ENCODE measurements at places on chromosomes 7 and 10.
A peak's percentile ranks its signal among the peaks of the same experiment; 100 is the strongest.

- no peak for DNase-seq
These were observed 122.5 kb upstream of the MBL2 start for GRCh38 chr10:52895059-52895458.

DNA sequence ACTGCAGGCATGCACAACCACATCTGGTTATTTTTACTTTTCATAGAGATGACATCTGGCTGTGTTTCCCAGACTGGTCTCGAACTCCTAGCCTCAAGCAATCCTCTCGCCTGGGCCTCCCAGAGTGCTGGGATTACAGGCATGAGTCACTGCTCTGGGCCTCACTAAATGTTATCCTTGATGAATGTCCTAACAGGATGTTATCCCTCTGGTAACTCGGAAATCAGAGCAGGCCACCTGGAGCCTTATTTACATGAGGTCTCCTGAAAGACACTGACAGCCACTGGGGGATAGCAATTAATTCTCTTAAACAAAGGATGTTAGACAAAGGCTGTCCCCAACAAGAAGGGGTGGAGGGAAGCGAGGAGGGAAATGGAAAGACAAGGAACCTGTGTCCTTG lies 4.5 kb upstream of the ZNF438 start:
- no peak for DNase-seq

DNA sequence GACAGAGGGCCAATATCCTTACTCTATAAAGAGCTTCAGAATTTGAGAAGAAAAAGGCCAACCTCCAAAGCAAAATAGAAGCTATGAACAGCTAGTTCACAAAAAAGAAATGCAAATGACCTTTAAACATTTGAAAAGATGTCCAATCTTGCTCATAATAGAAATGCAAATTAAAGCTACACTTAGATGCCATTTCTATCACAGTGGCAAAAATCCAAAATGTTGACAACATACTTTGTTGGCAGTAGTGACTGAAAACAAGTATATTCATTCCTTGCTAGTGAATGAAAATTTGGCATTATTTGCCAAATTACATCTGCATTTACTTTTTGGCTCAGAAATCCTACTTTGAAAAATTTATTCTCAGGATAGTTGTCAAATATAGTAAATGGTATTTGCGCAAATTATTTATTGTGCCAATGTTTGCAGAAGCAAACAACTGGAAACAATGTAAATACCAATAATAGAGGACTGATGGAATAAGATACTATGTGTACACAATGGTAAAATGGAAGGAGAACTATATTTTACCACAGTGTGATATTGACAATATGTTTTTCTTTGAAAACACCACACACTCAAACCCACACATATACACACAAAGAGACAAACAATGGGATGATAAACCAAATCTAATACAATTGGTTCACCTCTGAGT lies 9.4 kb downstream of the TMEM106B start:
- no peak for DNase-seq

DNA sequence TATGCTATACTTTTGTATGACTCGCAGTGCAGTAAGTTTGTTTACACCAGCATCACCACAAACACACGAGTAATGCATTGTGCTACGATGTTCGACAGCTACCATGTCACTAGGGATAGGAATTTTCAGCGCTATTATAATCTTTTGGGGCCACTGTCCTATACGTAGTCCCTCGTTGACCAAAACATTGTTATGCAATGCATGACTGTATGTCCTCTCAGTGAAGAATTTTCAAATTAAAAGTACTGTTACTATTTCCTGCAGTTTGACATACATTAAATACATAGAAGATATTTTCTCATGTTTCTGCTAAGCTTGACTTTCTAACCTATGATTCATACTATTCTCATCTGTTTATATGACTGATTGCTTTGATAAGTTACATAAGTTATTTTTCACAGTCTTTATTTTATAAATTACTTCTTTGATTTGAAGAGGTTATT lies 203.6 kb downstream of the VTI1A start:
- no peak for DNase-seq

GRCh38 chr10:44973323-44974081 lies 5.1 kb downstream of the DEPP1 start:
- no peak for DNase-seq

DNA sequence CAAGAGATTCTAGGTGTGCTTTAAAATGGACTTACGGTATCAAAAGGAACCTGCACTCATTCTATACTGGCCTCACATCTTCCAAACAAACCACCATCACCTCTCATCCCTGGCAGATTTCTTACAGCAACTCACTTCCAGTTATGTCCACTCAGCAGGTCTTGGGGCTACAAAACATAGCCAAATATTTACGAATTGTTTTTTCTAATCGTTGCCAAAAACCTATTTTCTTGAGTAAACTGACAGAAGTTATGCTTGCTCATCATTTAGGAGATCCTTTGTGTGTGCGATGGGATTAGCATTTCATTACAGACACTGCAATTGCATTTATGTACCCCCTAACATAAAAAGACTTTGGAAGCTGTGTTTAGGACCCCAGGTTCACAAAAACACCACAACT lies 2.7 kb downstream of the KCNMA1 start:
- DNase-seq = no peak

DNA sequence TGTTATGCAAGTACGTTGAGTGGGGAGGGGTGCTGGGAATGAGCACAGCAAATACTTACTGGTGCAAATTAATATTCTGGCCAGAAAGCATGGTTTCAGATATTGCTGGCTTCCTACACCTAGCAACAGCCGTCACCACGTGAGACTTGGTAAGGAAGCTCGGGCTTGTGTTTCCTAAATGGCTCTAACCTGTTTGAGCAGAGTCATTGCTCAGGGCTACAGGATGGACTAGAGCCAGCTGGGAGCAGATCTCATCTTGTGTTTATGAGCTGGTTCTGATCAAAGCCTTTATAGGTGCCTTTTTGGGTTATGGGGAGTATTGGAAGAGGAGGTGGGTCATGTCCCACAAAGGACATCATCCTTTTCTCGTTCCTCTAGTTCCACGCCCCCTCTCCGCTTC lies 200.3 kb downstream of the BUB3 start:
- DNase-seq = no peak

- DNase-seq = no peak
These were observed 232.1 kb upstream of the GRB10 start for GRCh38 chr7:51014811-51015210.

GRCh38 chr10:100520811-100521210 lies 1.1 kb upstream of the SEC31B start:
- no peak for DNase-seq

- DNase-seq = no peak
These were observed 65.8 kb upstream of the CAMK2B start for GRCh38 chr7:44391171-44391570.

DNA sequence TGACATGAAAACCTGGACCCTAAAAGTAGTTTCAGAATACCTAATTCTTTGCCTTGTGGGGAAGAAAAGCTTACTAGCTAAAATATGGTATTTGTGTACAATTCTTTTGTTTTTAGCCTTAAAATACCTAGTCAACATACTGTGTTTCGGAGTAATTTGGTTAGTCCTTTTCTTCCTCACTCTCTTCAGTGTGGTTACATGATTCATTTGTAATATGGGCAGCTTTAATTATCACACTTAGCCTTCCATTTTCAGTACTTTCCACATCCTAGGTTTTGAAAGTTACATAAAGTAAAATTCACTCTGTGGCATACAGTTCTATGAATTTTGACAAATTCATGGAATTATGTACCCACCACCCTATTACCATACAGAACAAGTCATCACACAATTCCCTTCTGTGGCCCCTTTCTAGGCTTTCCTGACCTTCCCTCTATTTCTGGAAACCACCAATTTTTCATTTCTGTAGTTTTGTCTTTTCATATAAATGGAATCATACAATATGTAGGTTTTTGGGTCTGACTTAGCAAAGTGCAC lies 96.2 kb downstream of the EMX2 start:
- no peak for DNase-seq

- no peak for DNase-seq
These were observed 19.0 kb upstream of the TMEM229A start for GRCh38 chr7:124051681-124052377.

- DNase-seq = no peak
These were observed 204.7 kb downstream of the ADARB2 start for GRCh38 chr10:1532636-1533035.

GRCh38 chr10:120514035-120514620 lies 57.1 kb downstream of the PLPP4 start:
- DNase-seq = no peak

- DNase-seq = no peak
These were observed 57.9 kb upstream of the TMEM72 start for GRCh38 chr10:44853148-44853734.

- DNase-seq = no peak
These were observed 31.6 kb downstream of the CALML5 start for GRCh38 chr10:5467634-5468255.

DNA sequence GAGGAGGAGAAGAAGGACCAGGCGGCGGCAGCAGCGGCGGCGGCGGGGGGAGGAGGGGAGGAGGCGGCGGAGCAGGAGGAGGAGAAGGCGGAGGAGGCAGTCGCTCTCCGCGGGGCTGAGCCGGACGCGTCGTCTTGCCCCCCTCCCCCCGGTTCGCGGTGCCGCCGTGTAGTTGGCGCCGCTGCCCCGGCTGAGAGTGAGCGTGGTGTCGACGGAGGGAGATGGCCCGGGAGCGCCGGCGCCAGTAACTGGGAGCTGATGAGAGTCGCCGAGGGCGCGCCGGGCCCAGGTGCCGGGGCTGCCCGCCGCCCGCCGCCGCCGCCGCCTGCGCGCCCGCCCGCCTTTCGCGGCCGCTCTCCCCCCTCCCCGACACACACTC lies 257 bp downstream of the WAC start:
- no peak for DNase-seq

GRCh38 chr10:3775696-3776551 lies 9.1 kb downstream of the KLF6 start:
- DNase-seq = no peak

GRCh38 chr10:98425511-98426352 lies 10.8 kb upstream of the PYROXD2 start:
- DNase-seq = no peak

GRCh38 chr7:74119831-74120230 lies 36.2 kb downstream of the LIMK1 start:
- no peak for DNase-seq

GRCh38 chr10:69359148-69359547 lies 57.6 kb downstream of the TACR2 start:
- no peak for DNase-seq

DNA sequence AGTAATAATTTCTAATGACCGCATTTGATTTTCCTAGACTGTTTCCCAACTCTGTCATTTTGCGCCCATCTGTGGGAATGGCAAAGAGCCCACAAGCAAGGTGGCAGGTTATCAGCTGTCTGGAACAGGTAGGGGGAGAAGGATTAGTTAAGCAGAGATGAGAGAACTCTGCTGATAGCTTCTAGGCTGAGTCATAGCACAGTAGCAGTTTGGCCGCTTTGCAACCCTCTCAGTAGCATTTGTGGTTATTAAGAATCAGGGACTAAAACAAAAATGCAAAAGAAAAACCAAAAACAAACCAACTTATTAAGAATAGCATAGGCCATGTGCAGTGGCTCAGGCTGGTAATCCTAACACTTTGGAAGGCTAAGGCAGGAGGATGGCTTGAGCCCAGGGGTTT lies 602.7 kb upstream of the SORCS1 start:
- no peak for DNase-seq

GRCh38 chr10:72258617-72259016 lies 15.1 kb upstream of the DDIT4 start:
- no peak for DNase-seq

- peak; percentile 27 for DNase-seq
These were observed 31.1 kb downstream of the NET1 start for GRCh38 chr10:5443429-5443828.

- DNase-seq = no peak
These were observed 12.6 kb upstream of the NRBF2 start for GRCh38 chr10:63120554-63120953.

GRCh38 chr7:73454424-73454823 lies 20.8 kb downstream of the FZD9 start:
- DNase-seq = no peak

DNA sequence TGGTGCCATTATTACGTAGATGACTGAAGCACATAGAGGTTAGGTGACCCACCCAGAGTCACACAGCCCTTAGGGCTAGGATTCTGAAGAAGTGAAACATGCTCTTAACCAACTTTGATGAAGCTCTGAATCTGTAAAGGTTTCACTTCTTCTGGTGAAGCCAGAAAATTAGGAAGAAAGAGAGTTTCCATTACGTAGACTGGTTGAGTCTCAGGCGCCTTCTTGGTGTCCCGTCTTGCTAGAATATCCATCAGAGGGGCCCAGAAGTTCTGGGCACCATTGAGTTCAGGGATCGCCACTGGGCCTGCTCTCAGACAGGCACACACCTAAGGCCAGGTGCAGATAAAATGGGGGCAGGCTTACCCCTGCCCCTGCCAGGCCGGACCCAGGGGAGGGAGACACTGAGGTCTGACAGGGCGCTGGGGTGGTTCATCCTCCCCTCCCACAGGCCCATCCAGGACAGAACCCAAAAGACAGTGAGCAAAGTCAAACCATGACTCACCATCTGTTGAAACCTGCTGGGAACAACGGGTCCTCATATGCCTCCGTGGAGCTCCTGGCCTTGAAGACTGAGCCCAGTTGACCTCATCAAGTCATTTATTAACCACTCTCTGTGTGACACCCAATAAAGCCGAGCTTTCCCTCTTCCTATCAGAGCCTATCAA lies 33.2 kb downstream of the DRGX start:
- DNase-seq = peak; percentile 52

DNA sequence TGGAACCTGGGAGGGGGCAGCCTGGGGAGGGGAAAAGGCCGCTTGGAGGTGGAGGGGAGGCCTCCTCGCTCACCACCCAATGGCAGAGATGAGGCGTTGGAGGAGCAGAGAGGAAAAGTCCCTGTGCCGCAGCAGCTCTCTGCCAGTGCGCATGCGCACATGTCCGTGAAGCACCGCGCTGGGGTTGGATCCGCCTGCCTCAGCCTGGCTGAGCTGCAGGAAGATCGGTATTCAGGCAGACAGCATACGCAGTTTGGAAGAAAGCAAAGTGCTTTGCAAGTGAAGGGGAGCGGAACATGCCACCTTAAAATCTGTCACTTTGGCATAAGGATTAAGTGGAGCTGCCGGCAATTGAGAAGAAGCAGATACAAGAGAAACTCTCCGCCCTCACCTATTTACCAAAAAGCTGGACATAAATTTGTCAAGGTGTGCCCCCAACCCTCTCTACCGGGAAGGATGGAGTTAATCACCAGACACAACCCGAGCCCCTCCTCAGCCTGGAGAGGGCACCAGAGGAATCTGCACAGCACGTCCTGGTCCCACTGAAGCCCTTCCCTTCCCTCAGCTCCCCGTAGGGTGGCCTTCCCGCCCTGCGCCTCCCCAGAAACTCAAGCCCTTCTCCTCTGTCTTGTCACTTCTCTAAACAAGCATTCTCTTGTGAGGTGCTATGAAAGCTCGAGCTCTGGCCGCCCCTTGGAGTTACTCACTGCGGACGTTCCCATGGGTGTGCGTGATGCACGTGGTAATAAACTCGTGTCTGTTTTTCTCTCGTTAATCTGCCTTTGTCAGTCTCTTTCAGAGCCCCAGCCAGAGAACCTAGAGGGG lies 32.2 kb upstream of the TMEM72 start:
- peak; percentile 67 for DNase-seq

- DNase-seq = no peak
These were observed 50.8 kb upstream of the ZNF32 start for GRCh38 chr10:43699516-43699915.

GRCh38 chr7:100137851-100138760 lies 10.6 kb upstream of the LAMTOR4 start:
- DNase-seq = no peak
